Activated CD4-positive, alpha-beta T cell treated with anti-CD3 and anti-CD28 coated beads for 1 hour (primary cell): ENCODE measurements at places on chromosomes 7 and 10.

DNA sequence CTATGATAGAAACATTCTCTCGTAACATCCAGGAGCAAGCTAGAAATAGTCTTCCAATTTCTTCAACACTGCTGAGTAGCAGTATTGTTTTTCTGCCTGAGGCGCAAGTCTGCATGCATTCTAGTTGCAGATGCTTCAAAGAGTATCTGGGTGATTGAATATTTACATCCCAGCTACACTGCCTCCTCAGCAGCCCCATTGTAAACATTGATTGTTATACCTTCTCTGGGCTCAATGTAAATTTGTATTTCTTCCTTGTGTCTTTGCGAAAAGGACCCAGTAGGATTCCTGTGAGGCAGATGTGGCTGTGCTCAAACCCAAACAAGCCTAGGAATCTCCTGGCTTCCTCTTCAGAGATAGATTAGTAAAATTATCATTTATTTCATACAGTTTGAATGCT, 320.7 kb downstream of the CDC14C start:
- DNase-seq, result no peak

- DNase-seq, result no peak
Measured at GRCh38 chr7:121957626-121958025, 84.7 kb downstream of the PTPRZ1 start.

DNA sequence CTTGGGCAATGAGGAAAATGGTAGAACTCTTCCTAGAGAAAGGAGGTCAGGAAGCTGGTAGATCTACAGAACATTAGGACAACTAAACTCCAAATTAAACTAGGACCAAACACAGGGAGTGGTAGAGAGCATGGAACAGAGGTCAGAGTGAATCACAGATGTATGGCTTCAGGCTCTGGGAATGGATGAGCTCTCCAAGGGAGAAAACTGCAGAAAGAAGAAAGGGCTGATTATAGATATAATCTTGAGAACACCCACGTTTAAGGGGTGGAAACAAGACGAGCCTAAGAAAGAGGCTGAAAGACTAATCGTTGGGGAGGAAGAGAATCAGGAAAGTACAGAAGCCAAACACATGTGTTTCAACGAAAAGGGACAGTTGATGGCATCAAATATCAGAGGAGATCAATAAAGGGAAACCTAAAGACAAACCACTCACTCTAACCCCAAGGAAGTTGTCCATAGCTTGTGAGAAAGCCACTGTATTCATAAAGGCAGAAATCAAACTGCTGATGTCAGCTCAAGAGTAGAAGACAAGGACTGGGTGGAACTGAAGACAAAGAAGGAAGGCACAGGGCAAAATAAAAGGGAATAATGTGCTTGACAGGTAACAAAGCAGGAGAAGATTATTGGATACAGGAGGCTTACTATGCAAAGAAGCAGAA, 41.4 kb downstream of the NUDCD3 start:
- DNase-seq, result no peak

- DNase-seq, result no peak
Measured at GRCh38 chr7:75953431-75953830, 38.5 kb downstream of the POR start.

GRCh38 chr7:132402096-132402495, 174.2 kb downstream of the PLXNA4 start:
- DNase-seq, result no peak

DNA sequence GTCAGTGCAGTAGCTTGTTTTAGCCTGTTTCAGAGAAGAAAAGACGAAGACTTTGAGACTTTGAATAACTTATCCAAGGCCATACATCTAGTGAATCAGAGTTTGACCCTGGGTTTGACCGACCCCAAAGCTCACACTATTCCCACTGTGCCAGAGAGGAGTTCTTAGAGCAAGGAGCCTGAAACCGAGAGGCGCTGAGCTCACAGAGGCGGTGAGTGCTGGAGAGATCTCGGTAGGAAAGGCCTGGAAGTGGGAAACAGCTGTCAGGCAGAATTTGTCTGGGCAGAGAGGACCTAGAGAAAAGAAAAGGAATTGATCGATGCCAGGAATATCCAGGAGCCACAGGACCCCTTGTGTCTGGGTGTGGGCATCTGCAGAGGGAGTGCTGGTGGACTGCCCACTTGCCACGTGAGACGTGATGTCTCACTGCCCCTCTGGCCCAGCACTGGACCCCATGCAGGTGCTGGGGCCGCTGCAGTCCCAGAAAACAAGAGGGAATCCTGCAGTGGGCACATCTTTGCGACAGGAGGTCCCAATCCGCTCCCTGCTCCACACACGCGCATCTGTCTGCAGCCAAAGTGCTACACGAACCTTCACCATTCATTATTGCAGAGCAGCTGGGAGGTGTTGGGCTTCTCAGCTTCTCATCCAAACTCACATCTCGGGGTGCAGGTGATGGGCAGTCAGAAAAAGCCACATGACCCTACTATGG, 6.2 kb downstream of the CALML3 start:
- no peak for DNase-seq

GRCh38 chr7:45594745-45595535, 20.8 kb downstream of the ADCY1 start:
- DNase-seq, result no peak

GRCh38 chr10:132205650-132206376, 19.1 kb downstream of the DPYSL4 start:
- DNase-seq, result no peak

DNA sequence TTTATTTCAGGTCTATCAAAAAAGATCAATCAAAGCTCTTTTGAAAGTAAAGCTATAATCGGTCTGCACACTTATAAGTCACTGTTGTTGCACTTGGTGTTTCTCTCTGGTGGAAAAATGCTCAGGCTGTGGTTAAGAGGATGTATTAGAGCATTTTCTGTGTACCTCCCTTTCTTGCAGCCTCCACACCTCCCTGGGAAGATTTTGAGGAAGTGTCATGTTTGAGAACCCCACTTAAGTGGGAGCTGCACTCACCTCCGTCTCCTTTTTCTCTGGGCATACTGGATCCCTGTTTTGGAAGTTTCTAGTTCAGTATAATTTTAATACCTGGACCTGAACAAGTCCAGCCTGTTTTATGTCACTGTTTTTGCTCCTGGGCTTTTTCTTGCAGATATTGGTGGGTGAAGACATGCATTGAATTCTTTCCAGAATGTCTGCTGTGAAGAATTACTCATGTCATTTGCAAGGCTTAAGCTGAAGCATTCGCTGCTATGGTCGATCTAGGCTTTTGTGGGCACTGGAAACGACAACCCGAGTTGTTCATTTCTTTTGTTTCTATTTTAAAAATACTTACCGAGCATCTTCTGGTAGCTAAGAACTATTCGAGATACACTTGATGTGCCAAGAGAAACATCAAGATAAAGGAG, 36.6 kb downstream of the TCF7L2 start:
- DNase-seq, result no peak

- DNase-seq, result no peak
Measured at GRCh38 chr7:12987238-12987637, 299.8 kb downstream of the ARL4A start.

DNA sequence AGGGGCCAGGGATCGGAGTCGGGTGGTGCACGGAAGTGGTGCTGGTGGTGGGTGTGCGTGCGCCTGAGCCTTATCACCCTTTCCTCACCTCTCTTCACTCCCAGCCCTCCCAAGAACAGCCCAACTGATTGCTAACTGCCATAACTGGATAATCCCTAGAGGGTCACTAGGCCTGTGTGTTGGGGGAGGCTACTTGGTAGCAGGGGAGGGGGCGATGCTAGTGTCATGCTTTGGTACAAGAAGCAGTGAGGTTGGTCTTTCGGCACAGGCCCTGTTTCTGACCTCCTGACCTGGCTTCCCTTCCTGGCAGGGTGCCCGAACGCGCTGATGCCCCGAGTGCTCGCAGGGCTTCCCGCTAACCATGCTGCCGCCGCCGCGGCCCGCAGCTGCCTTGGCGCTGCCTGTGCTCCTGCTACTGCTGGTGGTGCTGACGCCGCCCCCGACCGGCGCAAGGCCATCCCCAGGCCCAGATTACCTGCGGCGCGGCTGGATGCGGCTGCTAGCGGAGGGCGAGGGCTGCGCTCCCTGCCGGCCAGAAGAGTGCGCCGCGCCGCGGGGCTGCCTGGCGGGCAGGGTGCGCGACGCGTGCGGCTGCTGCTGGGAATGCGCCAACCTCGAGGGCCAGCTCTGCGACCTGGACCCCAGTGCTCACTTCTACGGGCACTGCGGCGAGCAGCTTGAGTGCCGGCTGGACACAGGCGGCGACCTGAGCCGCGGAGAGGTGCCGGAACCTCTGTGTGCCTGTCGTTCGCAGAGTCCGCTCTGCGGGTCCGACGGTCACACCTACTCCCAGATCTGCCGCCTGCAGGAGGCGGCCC, 652 bp downstream of the KAZALD1 start:
- DNase-seq, result peak; percentile 29

DNA sequence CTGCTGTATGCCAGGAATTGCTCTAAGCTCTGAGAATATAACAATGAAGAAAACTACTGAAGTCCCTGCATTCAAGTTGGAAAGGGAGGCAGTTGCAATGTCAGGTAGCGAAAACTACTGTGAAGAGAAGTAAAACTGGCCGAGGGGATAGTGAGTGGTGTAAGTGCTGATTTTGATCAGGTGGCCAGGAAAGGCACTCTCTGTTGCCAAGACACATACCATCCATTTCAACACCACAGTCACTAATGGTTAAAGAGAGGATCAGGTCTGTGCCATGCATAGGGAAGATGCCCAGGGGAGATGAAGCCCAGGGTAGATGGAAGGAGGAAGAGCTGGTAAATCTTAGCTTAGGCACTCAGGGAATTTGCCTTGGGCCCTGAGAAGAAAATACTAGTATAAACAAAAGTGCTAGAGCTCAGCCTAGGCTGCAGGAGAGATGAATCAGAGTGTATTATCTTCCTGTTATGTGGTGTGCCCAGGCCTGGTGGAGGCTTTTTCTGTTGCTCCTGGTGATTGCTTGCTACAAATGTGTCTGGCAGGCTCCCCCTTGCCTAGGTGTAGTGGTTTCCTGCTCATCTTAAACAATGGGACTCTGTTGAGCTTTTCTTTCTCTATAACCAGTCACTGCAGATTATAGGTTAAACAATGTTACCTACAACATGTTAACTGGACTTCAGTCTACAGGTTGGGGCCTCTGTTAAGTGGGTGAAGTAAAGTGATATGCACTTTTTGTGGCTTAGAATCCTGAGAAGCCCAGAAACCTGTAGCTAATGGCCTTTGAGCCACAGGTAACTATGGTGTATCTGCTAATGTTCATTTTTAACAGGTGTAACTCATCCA, 125.5 kb downstream of the LRRC4 start:
- DNase-seq, result no peak

DNA sequence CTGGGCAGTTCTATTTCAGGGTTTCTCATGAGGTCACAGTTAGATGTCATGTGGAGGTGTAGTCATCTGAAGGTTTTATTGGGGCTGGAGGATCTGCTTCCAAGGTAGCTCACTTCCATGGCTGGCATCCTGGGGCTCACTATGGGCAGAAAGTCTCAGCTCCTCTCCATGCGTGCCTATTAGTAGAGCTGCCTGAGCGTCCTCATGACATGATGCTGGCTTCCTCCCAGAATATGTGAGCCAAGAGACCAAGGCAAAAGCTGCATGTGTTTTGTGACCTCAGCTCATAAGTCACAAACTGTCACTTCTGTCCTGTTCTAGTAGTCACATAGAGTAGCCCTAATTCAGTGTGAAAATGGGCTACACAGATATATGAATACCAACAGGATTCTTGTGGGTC, 524.4 kb downstream of the SUGCT start:
- no peak for DNase-seq

DNA sequence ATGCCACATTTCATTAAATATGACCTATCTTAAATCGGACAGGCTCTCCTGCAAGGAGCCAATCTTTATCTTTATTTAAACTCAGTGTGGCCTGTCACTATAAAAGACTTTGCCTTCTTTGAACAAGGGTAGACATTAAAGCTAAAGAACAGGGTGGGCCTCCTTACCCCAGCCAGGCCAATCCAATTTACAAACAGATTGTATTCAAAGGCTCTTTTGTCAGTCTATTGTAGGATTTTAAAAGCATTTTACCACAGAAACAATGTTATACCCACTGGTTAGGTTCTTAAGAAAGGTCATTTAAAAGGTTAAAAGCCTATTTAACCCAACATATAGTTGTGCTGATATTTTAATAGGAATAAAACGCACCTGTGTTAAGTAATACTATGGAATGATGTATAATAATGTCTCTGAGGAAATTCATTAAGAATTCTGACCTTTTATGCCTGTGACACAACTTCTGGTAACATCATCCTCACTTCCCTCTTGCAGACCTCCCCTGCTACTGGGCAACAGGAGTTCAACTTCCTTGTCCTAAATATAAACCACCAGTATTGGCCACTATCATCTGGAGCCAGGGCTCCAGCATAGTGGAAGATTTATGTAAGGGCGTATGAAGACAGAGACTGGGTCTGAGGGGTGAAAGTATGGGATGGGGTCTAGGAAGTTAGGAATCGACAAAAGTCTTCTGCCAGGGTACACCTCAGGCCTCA, 32.5 kb downstream of the MTERF1 start:
- DNase-seq, result no peak

DNA sequence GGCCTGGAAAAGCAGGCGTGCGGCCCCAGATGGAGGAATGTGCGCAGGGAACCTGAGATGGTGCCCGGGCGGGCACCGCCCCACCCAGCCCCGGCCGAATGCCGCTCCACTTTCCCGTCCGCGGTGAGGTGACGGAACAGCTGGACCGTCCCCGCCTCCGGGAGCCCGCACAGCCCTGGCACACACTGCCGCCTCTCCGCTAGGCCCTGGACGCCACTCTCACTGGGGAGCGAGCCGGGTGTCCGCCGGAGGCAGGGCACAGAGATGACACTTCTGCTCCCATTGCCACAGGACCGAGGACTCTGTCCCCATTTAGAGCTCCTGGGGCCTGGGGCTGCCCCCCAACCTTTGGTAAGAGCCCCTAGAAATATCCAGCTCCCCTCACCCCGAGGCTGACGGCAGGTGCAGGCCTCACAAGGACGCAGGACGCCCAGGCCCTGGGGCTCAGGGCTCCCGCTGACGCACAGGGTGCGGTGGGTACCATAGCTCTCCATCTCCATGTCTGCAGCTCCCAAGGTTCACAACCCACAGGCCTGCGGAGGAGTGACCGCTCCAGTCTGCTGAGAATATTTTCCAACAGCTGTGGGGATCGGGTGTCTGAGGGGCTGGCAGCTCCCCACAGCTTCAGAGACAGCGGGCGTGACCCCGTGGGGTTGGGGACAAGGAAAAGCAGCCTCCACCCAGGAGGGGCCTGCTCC, 52.2 kb upstream of the PDGFA start:
- DNase-seq, result no peak

DNA sequence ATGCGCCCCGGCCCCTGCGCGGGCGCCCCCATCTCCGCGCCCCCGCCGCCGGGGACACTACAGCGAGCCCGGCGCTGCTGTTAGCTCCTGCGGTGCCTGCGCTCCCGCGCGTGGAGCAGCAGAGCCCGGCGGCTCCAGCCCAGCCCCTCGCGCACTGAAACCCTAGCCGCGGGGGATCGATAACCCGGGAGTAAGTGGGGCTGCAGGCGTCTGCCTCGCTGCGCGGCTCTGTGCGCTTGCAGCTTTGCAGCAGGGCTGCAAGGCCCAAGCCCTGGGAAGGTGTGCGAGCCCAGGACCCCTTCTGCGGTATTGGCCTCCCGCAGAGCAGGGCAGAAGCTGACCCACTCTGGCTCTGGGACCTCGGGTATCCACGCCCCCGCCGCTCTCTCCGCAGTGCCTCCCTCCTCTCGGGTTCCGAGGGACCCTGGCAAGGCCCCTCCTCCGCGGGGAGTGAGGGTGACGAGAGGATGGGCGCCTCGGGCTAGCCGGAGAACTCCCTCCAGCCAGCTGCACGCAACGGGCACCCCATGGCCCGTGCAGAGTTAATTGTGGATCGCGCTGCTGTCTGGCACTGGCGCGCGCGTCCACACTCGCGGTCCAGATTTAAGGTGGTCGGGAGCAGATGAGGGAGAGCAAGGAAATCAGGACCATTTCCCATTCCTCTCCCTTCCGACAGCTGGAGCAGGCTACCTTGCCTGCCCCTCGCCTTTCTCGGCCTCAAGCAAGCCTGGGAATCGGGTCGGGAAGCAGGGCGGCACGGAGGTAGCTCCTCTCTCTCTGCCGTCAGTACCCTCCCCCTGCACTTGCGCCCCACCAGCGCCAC, 2.1 kb downstream of the SHH start:
- no peak for DNase-seq
